Type B pancreatic cell (in vitro differentiated cells): ENCODE measurements at places on chromosomes 3 and 15. TPM values are rescaled to one million over a fixed set of nuclear protein-coding genes. Genes with fewer than 3 reads are reported as not detected.

GRCh38 chr15:39176030-39176429 lies 404.8 kb upstream of the THBS1 start:
- no peak for DNase-seq
- H3K4me3 ChIP-seq, result no peak overlapping the region
- no peaks in the 10 kb centered on the region for H3K36me3 ChIP-seq
- peaks cover 20% of the 10 kb centered on the region for H3K4me1 ChIP-seq
- H3K27me3 ChIP-seq, result no peaks in the 10 kb centered on the region

- H3K27ac ChIP-seq, result no peak overlapping the region
- no peaks in the 10 kb centered on the region for H3K4me1 ChIP-seq
- no peak for DNase-seq
- no peak overlapping the region for H3K4me3 ChIP-seq
Observed at GRCh38 chr15:97129674-97130073, 799.2 kb downstream of the NR2F2 start.

GRCh38 chr15:98967096-98967495 lies 40.5 kb downstream of the PGPEP1L start:
- DNase-seq, result no peak
- no peak overlapping the region for H3K27ac ChIP-seq
- peaks cover 6% of the 10 kb centered on the region for H3K4me1 ChIP-seq
- H3K27me3 ChIP-seq, result peaks cover 3% of the 10 kb centered on the region

Gene TPRG1
- 11.6 and 24.2 TPM in 2 replicates for total RNA-seq

GRCh38 chr3:157467200-157467599 lies 30.6 kb downstream of the PTX3 start:
- H3K4me3 ChIP-seq, result no peak overlapping the region
- H3K27me3 ChIP-seq, result no peaks in the 10 kb centered on the region
- H3K36me3 ChIP-seq, result no peaks in the 10 kb centered on the region
- H3K27ac ChIP-seq, result no peak overlapping the region

GRCh38 chr15:57806003-57806402 lies 99.5 kb downstream of the POLR2M start:
- H3K4me1 ChIP-seq, result no peaks in the 10 kb centered on the region
- no peak for DNase-seq
- H3K27me3 ChIP-seq, result peaks cover 8% of the 10 kb centered on the region

GRCh38 chr15:35827911-35828310 lies 281.9 kb upstream of the DPH6 start:
- DNase-seq, result no peak
- H3K36me3 ChIP-seq, result no peaks in the 10 kb centered on the region
- no peak overlapping the region for H3K27ac ChIP-seq
- peaks cover 15% of the 10 kb centered on the region for H3K4me1 ChIP-seq
- H3K27me3 ChIP-seq, result no peaks in the 10 kb centered on the region

Gene ALDH1L1
- total RNA-seq, result 5.0 and 10.2 TPM in 2 replicates

Gene CELF6
- 0.45 and 1.9 TPM in 2 replicates for total RNA-seq

Gene ECE2
- total RNA-seq, result not detected in 2 replicates

Gene PRR20G
- total RNA-seq, result not detected in 2 replicates

Gene TTLL3
- 25.8 and 42.2 TPM in 2 replicates for total RNA-seq

Gene TMCO5A
- total RNA-seq, result not detected in 2 replicates

Gene IQCH
- total RNA-seq, result 1.00 and 2.0 TPM in 2 replicates

DNA sequence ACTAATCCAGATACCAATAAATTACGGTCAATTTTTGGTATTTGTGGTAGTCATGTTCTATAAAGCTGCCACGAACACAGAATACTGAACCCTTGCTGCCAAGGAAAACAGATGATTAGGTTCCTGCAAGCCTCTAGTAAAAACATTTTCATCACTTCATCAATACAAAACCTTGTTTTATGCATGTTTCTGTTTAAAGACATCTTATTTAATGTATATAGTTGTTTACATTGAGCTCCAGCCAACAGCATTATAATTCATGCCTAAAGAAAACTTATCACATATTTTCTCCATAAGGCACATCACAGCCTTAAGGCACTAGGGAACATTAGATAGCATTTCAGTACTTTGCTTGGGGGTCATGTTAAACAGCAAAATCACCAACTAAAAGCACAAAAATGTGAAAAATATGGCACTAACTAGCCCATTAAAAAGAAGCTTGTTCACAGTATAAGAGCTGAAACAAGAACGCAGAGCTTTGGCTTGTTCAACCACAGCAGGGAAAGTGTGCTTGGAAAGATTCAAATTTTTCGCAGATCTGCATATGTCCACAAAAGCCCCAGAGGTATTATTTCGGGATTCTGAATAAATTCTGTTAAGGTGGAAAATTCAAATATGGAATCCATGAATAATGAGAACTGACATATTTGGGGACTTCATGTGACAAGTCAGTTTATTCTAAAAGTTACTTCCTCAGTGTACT lies 27.7 kb downstream of the POLQ start:
- no peak overlapping the region for H3K27ac ChIP-seq
- peaks cover 24% of the 10 kb centered on the region for H3K36me3 ChIP-seq
- no peaks in the 10 kb centered on the region for H3K27me3 ChIP-seq
- no peak overlapping the region for H3K4me3 ChIP-seq
- no peak for DNase-seq

Gene BUB1B
- 21.8 and 69.5 TPM in 2 replicates for total RNA-seq

Gene HCLS1
- 5.9 and 6.0 TPM in 2 replicates for total RNA-seq

- peaks cover 20% of the 10 kb centered on the region for H3K36me3 ChIP-seq
- no peaks in the 10 kb centered on the region for H3K27me3 ChIP-seq
- peaks cover 53% of the 10 kb centered on the region for H3K4me1 ChIP-seq
- peak overlapping the region; percentile 50 for H3K27ac ChIP-seq
Observed at GRCh38 chr15:66707310-66708082, 5.5 kb downstream of the SMAD6 start.

Gene OR5K2
- total RNA-seq, result not detected in 2 replicates

GRCh38 chr3:191342006-191342405 lies 11.7 kb upstream of the UTS2B start:
- no peaks in the 10 kb centered on the region for H3K27me3 ChIP-seq
- no peak overlapping the region for H3K4me3 ChIP-seq
- H3K4me1 ChIP-seq, result peaks cover 26% of the 10 kb centered on the region
- no peak for DNase-seq
- no peak overlapping the region for H3K27ac ChIP-seq

Gene SLC7A14
- 3.3 and 13.5 TPM in 2 replicates for total RNA-seq

GRCh38 chr3:54917862-54918261 lies 10.0 kb downstream of the LRTM1 start:
- peaks cover 4% of the 10 kb centered on the region for H3K27me3 ChIP-seq
- H3K27ac ChIP-seq, result no peak overlapping the region
- no peak overlapping the region for H3K4me3 ChIP-seq
- H3K4me1 ChIP-seq, result peaks cover 5% of the 10 kb centered on the region

Gene MST1R
- 3.0 and 5.3 TPM in 2 replicates for total RNA-seq

DNA sequence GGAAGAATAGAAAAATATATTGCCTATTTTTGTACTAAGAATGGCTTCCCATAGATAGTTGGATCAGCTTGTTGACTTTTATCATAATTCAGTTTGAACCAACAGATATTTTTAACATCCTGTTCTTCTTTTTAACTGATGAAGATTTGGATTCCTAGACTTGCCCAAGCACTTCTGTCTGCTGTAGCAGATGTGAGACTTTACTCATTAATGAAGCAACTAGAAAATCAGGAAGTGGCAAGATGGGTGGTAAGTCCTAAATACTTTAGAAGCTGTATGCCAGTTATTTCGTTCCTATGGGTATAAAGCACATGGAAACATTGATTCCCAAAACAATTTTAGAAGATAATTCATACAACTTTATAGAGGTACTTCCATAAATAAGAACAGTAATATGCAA lies 8.4 kb downstream of the PIGB start:
- H3K4me1 ChIP-seq, result no peaks in the 10 kb centered on the region
- no peak for DNase-seq
- H3K27me3 ChIP-seq, result no peaks in the 10 kb centered on the region
- H3K27ac ChIP-seq, result no peak overlapping the region
- peaks cover 3% of the 10 kb centered on the region for H3K36me3 ChIP-seq

GRCh38 chr15:96124436-96124835 lies 206.1 kb upstream of the NR2F2 start:
- H3K36me3 ChIP-seq, result peaks cover 7% of the 10 kb centered on the region
- peaks cover 24% of the 10 kb centered on the region for H3K4me1 ChIP-seq
- DNase-seq, result no peak
- H3K4me3 ChIP-seq, result no peak overlapping the region
- no peaks in the 10 kb centered on the region for H3K27me3 ChIP-seq

Gene GPR149
- total RNA-seq, result 0.14 TPM in 1 of 2 replicates, not detected in the other

GRCh38 chr3:156593814-156594213 lies 38.9 kb upstream of the SSR3 start:
- no peaks in the 10 kb centered on the region for H3K36me3 ChIP-seq
- H3K4me3 ChIP-seq, result no peak overlapping the region
- no peaks in the 10 kb centered on the region for H3K27me3 ChIP-seq
- H3K4me1 ChIP-seq, result peaks cover 7% of the 10 kb centered on the region
- H3K27ac ChIP-seq, result no peak overlapping the region

DNA sequence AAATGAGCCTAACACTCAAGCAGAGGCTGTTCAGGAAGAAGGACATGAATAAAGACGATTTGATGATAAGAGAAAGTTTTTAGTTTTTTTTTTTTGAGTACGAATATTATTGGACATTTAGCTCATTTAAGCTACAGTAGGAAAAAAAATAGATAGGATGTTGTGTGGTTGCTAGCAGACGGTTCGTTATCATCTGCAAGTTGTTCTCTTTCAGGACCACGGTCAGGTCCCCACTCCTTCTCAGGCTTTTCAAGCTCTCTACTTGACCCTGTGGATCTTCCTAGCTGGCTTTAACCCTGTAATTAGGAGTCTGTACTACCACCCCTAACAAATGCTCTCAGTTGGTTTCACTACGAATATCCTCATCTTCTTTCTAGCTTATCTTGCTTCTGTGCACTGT lies 1.1 kb downstream of the KCNH8 start:
- H3K27ac ChIP-seq, result no peak overlapping the region
- peaks cover 10% of the 10 kb centered on the region for H3K4me1 ChIP-seq
- no peak for DNase-seq

DNA sequence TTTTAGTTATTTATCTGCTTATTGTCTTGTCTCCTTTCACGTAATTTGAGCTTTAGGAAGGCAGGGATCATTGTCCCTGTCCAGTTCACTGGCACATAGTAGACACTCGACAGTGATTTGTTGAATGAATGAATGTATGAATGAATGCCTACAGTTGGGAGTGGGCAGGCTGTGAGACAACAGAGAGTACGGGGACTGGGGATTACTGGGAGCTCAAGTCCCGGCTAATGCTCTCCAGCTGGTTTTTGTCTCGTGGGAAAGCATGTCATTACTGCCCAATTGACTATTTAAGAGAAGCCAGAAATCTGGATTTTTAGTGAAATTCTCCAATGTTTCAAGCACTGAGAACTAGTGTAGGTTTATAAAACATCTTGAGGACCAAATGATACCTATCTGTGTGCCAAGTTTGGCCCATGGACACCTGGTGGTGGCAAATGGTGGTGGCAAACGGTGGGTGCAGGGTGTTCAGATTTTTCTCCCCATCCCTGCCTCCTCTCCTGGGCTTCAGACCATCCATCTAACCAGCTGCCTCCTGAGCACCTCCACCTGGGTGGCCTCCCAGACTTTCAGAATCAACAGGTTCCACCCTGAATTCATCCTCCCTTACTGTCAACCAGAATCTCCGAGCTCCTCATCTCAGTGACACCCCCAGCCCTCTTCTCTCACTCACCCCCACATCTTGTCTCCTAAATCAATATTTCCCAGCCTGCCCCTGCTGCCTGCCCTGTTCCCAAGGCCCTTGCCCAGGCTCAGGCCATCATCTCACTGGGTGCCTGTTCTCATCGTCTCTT lies 36.2 kb upstream of the TRH start:
- H3K4me1 ChIP-seq, result peaks cover 13% of the 10 kb centered on the region
- no peaks in the 10 kb centered on the region for H3K36me3 ChIP-seq
- H3K27ac ChIP-seq, result no peak overlapping the region
- H3K27me3 ChIP-seq, result peaks cover 7% of the 10 kb centered on the region
- no peak for DNase-seq
- no peak overlapping the region for H3K4me3 ChIP-seq

DNA sequence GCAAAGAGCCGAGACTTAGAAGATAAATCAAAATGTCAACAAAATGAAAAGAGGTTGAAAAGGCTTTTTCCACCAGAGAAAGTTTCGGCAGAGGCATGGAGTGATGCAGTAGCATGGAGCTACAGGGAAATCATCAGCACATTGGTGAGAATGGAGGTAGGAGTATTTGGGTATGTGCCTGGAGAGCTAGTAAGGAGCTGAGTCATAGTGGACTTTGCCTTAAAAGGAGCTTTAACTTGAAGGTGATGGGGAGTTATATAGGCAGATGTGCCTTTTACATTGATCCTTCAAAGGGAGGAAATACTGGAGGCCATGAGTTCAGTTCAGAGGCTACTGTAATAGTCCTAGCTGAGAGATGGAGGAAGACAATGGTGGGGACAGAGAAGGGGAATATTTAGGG lies 44.3 kb downstream of the IL5RA start:
- no peak overlapping the region for H3K27ac ChIP-seq
- peaks cover 3% of the 10 kb centered on the region for H3K27me3 ChIP-seq
- no peak for DNase-seq
- H3K4me1 ChIP-seq, result no peaks in the 10 kb centered on the region
- H3K4me3 ChIP-seq, result no peak overlapping the region

GRCh38 chr15:63492541-63493077 lies 11.8 kb upstream of the USP3 start:
- H3K27me3 ChIP-seq, result peaks cover 27% of the 10 kb centered on the region
- peaks cover 16% of the 10 kb centered on the region for H3K4me1 ChIP-seq

- no peaks in the 10 kb centered on the region for H3K36me3 ChIP-seq
- H3K27ac ChIP-seq, result no peak overlapping the region
Observed at GRCh38 chr3:57444469-57444868, 99.7 kb downstream of the DNAH12 start.

- no peak overlapping the region for H3K4me3 ChIP-seq
- no peaks in the 10 kb centered on the region for H3K27me3 ChIP-seq
- H3K4me1 ChIP-seq, result no peaks in the 10 kb centered on the region
- no peak for DNase-seq
Observed at GRCh38 chr3:30035935-30036567, 570.4 kb upstream of the TGFBR2 start.
